ENCODE measurements at places on chromosomes 3 and 15.

GRCh38 chr15:35038626-35039451, 46.3 kb downstream of the NANOGP8 start:
- no peak for DNase-seq

DNA sequence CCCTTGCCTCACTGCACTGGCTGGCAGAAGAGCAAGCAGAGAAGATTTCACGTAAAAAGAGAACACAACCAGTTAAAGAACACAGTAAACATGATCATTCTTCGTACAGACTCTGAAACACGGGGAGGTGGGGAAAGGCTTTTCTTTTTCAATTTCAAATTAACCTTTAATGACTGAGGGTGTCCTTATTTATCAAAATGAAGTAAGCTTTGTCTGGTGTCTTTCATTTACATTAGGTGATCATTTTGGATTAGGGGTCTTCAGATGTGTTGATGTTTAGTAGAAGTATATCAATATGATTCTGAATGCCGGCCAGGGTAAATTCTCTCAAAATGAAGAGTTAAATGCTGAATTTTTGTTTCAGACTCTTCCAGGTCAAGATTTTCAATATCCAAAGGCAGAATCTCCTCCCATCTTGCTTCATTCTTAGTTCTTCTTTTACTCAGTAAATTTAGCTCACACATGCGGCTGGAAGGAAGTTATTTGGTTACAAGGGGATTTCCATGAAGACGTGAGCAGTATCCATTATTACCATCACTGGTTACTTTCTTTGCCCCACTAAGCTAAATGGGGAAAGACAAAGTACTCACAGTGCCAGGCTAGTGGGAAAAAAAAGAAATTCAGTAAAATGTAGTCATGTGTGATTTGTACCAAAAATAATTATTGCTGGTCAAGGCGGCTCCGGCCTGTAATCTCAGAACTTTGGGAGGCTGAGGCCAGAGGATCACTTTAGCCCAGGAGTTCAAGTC, 272.2 kb upstream of the NR2F2 start:
- DNase-seq: no peak

- DNase-seq: no peak
Observed at GRCh38 chr3:141860766-141861513, 15.5 kb upstream of the ATP1B3 start.

- DNase-seq: no peak
Observed at GRCh38 chr3:53729159-53729558, 117.1 kb downstream of the CHDH start.

GRCh38 chr3:162770551-162770950, 1273.9 kb downstream of the OTOL1 start:
- DNase-seq: no peak

GRCh38 chr3:50645378-50645777, 28.4 kb downstream of the MAPKAPK3 start:
- no peak for DNase-seq
